GM12865 (cell line): ENCODE measurements at places on chromosomes 1 and 21.

DNA sequence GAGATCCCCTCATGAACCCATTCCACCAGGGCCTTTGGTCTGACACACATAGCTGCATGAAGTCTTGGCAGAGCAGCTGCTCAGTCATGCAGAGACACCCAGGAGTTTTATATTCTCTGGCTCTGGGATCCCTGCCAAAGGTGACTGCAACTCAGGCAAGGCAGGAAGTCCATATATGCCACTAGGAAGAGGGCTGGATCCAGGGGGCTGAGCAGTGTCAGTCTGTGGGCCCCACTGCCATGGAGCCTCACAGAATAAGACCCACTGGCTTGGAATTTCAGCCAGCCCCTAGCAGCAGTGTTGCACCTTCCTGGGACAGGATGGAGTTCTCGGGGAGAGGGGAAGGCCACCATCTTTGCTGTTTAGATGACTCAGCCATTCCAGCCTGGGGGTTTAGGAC, 199.7 kb downstream of the TBX15 start:
- DNase-seq = peak; percentile 9

GRCh38 chr1:37634244-37634991, at the start of gene RSPO1:
RSPO1 (minus strand) TSS chr1:37634892; CDS start chr1:37629661, 5,231 bp downstream.
- DNase-seq = no peak

DNA sequence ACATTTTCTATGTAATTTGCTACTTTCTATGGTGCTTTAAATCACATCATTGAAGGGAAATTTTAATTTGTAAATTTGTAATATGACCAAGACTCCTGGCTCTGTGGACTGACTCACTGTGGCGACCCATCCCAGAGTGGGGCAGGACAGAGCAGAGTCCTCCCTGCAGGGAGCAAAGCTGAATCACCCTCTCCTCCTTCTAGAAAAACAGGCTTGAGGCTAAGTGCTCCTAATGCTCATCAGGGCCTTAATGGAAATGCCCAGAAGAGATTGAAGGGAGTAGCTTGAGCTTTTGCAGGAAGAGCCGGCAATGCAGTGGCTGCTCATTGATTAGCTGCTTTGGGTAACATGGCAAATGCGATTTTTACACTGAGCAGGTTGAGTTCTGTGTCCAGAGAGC, 16.8 kb downstream of the S100A10 start:
- DNase-seq = no peak

DNA sequence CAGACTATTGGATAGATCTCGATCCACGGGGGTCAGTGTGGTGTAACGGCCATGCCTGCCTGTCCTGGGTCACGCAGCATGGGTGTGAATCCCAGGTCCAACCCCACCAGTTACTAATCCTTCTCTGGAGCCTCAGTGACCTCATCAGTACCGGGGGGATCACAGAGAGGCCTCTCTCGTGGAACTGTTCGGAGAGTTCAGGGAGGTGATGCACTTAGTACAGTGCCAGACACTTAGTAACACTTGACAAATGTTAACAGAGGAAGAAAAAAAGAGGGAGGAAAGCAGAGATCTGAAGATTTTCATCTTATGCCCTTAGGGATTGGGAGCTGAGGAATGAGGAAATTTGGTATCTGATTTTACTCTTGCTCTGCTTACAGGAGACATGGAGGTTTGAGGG, 2.9 kb downstream of the ABCA4 start:
- DNase-seq = no peak

DNA sequence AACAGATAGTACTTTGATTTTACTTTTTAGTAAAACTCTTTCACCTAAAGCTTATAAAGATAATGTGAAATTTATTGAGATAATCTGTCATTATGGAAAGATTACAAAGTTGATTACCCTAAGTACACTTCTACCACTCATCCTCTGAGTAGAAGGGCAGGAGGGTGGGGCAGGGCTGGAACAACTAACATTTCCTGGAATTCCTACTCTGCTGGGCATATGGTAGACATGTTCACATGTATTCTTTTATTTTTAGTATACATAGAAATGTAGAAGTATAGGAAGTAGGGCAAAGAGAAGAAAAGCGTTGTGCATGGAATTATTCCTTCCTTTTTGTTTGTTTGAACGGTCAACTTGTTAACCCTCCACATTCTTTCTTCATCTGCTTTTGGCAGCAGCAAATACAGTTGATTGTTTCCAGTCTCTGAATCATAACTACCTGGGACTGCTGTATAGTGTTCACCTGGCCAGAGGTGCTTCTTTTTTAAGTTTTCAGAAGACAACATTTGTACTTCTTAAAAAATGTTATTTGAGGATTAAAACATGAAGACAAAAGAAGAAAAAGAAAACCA, 85.1 kb downstream of the POU2F1 start:
- DNase-seq = no peak

DNA sequence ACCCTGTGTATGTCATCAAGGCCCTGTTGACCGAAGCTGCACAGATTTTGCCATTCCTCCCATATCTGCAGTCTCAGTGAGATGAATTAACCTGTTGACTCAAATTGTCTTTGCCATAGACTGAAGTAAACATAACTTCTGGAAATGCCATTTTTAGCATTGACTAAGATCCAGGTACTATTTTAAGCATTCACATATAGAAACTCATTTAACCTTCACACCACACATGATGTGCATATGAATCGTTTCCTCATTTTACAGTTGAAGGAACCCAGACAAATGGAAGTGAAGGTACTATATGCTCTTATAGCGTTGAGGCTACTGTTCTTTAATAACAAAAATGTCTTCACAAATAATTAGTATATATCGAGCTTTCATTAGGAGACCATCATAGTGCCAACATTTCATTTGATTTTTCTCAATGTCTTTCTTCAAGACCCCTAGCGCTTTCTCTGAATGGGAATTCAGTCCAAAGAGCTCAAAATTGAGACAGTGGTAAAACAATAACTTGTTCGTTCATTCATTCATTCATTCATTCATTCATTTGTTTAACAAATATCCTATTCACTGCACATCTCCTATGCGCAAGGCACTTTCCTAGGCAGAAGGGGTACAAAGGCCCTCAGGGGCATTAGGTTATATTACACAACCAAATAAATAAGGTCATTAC, 444.7 kb downstream of the ADGRL2 start:
- no peak for DNase-seq

- DNase-seq = no peak
Observed at GRCh38 chr1:98559291-98559690, 102.2 kb upstream of the SNX7 start.

DNA sequence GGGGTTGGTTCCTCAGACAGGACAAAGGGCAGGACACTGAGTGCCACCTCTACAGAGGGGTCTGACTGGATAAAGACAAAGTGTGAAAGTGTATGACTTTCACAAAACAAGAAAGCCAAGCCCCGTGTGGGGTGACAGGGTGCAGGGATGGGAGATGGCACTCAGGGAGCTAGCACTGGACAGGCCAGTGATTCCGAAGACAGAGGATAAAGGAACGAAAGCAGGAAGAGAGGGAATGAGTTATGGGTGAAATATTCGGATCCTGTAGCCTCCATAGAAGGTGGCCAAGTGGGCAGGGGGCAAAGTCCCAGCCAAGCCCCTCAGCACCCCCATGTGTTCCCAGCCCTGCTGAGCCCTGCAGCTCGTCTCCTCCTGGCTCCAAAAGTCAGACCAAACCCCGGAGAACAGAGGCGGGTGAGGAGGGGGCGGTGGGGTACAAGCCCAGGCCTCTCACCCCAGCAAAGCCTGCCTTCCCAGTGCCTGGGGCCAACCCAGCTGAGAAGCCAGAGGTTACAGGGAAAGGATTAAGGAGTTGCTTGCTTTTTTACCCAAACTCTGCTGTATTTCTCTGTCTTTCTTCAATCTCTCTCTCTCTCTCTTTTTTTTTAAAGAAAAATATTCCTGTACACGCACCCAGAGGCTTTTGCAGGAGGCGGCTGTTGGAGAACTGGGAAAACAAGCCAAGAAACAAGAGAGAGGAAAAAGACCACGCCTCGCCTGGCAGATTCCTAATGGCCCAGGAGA, 14.0 kb upstream of the WASF2 start:
- no peak for DNase-seq

DNA sequence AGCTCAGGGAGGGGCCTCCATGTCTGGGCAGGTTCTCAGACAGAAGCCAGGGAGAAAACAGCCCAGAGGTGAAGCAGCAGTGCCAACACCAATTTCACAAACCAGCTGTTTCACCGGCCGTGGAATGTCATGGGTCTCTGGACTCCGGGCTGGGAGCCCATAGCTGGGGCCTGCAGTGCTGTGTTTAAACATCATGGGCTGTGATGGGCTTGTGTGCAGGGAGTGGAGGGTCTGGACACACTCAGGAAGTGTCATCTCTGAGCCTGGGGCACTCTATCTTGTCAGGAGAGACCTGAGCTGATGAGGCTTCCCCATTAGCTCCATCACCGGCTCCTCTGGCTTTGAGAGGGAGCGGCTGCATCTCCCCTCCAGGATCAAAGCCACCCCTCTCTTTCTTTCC, 173.6 kb upstream of the IGSF21 start:
- no peak for DNase-seq

DNA sequence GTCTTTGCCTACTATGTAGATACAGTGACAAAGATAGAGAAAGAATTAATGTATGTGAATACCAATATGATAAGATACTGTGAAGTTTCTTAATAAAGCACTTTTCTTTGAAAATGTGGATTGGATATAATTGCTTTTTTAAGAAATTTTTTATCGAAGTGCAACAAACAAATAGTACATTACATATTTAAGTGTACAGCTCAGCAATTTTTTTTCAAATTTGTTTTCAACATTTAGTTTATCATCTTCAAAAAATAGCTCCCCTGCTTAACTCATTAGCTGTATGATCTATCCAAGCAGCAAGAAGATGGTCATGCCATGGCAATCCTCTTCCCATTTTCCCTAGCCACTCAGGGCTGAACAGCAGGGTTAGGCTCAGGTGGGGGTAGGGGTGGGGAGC, 40.5 kb downstream of the NEK7 start:
- no peak for DNase-seq

DNA sequence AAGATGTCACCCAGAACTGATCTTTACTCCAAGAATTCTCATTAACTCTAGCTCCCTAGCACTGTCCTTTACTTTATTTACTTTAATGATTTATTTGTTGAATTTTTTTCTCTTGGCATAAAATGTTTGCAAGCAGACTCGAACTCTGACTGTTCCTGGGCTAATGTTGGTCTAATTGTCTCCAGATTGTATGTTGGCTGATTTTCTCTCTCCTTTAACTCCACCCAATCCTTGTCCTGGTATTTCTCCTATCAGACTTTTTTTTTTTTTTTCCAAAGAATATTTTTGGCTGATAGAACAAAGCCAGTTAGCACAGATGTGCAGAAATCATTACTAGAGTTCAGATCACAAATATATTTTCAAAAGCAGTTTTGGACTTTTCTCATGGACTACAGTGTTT, 82.6 kb downstream of the ATF6 start:
- no peak for DNase-seq

GRCh38 chr1:197917805-197918651, 856 bp downstream of the LHX9 start:
- no peak for DNase-seq

GRCh38 chr1:201294876-201295275, 11.6 kb downstream of the PKP1 start:
- no peak for DNase-seq

GRCh38 chr1:53736290-53736689, 2.7 kb downstream of the GLIS1 start:
- no peak for DNase-seq

DNA sequence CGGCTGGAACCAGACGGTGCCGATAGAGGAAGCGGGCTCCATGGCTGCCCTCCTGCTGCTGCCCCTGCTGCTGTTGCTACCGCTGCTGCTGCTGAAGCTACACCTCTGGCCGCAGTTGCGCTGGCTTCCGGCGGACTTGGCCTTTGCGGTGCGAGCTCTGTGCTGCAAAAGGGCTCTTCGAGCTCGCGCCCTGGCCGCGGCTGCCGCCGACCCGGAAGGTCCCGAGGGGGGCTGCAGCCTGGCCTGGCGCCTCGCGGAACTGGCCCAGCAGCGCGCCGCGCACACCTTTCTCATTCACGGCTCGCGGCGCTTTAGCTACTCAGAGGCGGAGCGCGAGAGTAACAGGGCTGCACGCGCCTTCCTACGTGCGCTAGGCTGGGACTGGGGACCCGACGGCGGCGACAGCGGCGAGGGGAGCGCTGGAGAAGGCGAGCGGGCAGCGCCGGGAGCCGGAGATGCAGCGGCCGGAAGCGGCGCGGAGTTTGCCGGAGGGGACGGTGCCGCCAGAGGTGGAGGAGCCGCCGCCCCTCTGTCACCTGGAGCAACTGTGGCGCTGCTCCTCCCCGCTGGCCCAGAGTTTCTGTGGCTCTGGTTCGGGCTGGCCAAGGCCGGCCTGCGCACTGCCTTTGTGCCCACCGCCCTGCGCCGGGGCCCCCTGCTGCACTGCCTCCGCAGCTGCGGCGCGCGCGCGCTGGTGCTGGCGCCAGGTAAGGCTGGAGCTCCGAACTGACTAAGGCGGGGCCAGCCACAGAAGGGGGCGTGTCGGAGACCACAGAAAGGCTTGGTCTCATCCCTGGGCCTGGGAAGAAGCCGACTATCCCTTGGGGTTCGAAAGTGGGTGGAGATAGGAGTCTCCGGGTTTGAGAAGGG, 486 bp downstream of the SLC27A3 start:
- DNase-seq = peak; percentile 86

- no peak for DNase-seq
Observed at GRCh38 chr21:29436143-29436542, 137.4 kb downstream of the BACH1 start.

DNA sequence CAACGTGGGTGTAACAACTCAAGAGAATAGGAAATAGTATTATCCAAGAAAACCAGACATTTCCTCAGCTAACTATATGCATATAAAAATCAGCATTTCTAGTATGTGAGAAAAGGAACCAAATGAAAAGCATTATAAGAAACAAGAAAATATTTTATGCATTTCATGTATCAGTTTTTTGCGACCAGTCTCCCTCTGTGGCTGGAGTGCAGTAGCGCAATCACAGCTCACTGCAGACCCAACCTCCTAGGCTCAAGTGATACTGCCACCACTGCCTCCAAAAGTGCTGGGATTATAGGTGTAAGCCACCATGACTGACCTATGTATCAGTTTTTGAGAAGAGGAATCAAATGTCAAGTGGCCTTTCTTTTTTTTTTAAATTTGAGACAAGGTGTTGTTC, 31.0 kb downstream of the SLC16A1 start:
- DNase-seq = no peak

- DNase-seq = peak; percentile 62
Observed at GRCh38 chr1:217494767-217495166, 136.1 kb downstream of the GPATCH2 start.

- no peak for DNase-seq
Observed at GRCh38 chr1:197967066-197967465, 49.9 kb downstream of the LHX9 start.
